ENCODE measurements at places on chromosomes 12 and 14.
A peak's percentile ranks its signal among the peaks of the same experiment; 100 is the strongest.

DNA sequence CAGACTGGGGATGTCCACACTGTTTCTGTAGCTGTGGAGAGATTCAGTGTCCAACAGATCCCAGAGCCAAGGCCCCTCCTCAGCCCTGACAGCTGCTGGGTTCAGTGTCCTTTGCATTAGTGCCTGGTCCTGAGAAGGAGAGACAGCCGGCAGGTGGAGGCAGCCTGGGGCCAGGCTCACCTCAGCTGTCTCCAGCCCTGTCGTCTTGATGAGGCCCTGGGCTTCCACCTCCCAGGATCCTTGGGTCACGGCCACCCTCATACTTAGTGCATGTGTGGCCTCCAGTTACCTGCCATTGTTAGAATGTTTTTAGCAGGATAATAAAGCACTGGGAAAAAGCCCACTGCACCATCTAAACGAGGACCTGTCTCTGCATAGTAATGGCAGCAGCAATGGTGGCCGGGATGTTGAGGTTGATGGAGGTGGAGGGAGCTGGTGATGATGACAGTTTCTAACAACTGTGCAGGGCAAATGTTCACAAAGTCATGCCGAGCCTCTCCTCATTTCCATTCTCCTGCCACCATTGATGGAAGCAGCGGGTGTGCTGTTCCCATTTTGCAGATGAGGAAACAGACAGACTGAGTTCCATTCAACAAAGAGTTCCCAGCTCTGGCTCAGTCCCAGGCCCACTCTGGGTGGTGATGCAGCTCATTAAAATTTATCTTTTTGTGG is 17.7 kb downstream of the ASB2 start:
- no peak for DNase-seq

DNA sequence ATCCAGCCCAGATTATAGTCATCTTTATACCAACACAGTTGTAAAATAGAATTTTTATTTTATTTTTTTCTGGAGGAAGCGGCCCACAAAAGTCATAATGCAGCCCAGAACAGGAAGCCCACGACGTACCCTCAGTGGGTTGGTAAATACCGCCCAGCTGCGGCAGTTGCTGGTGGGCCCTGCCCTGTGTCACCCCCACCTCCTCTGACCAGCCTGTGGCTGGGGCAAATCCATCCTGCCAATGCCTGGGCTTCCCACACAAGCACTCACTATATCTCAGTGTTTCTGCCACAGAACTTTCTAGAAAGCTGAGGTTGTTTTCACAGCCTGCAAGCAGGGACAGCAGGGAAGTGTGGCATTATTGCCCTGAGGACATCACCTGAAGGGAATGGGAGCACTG is 171.4 kb upstream of the GSC start:
- no peak for DNase-seq

DNA sequence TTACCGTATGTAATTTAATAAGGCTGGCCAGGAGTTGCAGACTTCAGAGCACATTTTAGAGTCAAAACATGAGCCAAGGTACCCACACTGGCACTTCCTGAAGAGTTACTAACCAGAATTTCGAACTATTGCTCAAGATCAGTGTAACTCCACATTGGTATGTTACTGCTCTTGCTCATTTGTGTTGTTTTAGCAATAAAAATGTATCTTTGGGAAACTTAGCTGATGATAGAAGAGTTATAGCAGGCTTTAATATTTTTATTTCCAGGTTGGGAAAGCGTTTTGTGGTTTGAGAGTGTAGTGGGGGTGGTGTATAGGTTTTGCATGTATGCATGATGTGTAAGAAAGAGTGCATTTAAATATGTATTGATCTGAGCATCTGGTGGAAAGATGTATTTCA is 96.6 kb downstream of the SCN8A start:
- DNase-seq = peak; percentile 61

DNA sequence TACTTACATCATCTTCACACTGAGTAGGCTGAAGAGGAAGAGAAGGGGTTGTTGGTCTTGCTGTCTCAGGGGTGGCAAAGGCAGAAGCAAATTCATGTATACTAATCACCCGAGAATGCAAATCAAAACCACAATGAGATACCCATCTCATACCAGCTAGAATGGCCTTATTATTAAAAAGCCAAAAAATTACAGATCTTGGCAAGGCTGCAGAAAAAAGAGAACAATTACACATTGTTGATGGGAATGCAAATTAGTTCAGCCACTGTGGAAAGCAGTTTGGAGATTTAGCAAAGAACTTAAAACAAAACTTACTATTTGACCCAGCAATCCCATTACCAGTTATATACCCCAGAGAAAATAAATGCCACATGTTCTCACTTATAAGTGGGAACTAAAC is 154.9 kb downstream of the SEC23A start:
- peak; percentile 18 for DNase-seq

DNA sequence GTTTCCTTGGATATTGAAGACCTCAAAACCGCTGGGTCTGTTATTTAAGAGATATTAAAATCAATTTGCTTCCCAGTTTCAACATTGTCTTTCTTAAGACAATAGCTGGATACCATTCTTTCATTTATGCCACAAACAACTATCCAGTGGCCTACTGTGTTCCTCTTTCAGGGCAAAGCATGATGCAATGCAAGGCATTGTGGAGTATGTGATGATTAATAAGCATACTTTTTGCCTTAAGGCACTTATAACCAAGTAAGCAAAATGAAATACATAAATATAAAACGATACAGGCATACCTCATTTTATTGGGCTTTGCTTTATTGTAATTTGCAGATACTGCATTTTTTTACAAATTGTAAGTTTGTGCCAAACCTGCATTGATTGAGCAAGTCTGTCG is 45.5 kb downstream of the SCN8A start:
- peak; percentile 43 for DNase-seq

DNA sequence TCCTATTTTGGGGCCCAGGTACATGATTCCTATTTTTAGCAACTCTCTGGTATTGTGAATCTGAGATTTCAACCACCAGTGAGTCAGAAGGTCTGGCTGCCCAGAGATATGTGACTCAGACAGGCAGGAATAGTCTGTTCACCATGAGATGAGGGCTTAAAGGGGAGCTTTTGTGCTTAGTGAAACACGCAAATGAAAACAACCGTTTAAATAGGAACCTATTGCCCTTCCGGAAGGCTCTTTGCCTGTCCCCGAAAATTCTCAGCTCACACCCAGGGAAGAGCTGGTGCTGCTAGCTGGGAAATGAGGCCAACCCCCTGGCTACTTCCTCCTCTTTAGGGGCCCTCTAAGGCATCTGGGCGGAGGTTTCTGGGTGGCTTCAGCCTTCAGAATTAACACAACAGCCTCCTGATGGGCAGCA is 283.6 kb downstream of the CACNA1C start:
- peak; percentile 94 for DNase-seq

GRCh38 chr12:24701343-24701742 is 247.6 kb downstream of the BCAT1 start:
- no peak for DNase-seq

- DNase-seq = no peak
Measured at GRCh38 chr14:68693926-68694325, 98.9 kb downstream of the ZFP36L1 start.

DNA sequence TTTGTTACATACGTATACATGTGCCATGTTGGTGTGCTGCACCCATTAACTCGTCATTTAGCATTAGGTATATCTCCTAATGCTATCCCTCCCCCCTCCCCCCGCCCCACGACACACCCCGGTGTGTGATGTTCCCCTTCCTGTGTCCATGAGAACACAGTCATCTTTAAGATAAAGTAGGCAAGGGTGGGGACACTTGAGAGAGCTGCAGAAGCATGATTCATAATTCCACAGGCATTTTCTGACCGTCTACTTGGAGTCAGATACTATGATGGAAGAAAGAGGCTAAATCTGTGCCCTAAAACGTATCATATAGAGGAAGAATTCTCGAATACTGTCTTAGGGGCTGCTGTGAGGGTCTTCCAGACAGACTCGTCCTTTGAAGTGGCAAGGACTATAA is 145.9 kb upstream of the VASH1 start:
- DNase-seq = no peak

GRCh38 chr14:29705801-29706200 is 221.8 kb downstream of the PRKD1 start:
- no peak for DNase-seq

Measured in fibroblast of the aortic adventitia (primary cell).